ENCODE measurements at places on chromosomes 7 and 10.
A peak's percentile ranks its signal among the peaks of the same experiment; 100 is the strongest.

DNA sequence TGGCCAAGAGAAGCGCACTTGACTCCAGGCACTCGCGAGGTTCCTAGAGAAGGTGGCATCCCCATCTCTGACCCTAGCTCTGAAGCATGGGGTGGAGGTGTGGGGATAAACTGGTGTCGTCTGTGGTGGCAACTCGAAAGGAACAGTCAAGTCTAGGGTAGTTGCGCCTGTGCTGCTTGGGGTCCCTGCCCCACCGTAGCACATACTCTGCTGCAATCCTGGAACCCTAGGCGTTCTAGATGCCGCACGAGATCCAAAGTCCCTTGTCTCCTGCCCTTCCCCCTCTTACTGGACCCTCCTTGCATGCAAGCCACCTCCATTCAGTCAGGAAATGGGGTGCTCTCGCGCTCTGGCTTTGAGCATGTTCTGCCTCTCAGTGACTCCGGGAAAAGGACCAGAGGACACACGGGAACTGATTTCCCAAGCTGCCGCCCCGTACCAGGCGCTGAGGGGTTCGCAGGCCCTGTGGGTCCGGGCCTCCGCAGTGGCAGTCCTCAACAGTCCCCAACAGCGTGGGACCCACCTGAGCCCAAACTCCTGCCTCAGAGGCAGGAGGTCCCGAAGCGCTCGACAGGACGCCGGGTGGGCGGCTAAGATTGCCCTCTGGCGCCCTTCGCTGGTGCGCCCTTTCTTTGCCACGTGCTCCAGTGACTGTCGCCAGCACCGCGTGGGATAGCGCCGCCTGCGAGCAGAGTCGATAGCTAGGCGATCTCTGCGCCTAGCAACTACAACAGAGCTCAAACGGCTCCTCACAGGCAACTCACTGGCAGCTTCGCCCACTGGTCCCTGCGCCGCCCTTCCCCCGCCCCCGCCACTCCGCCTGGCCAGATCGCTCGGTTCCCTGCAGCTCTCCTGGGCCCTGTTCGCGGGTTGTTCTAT is 452.0 kb downstream of the REEP3 start:
- no peak for DNase-seq

DNA sequence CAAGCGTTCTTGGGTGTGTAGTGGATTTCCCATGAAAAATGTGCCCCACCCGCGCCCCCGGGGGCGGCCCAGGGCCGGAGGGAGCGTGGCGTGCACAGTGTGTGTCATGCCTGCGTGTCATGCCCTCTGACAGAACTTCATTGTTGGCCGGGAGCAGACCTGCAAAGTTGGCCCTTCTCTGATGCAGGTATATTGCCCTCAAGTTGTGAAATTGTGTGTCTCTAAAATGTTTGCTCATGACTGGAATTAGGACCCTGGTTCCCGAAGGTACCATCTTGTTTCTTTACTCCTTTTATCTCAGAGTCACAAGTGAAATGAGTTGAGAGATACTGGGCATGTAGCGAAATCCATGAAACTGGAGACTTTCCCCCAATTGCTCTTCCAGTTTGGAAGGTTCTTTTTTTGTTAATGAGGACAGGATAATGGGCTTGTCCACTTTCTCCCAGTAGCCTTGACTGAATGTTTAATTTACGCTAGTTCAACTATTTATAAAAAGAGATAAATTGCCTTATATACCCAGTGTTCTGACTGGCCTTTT is 26.2 kb downstream of the ADK start:
- DNase-seq, result no peak

DNA sequence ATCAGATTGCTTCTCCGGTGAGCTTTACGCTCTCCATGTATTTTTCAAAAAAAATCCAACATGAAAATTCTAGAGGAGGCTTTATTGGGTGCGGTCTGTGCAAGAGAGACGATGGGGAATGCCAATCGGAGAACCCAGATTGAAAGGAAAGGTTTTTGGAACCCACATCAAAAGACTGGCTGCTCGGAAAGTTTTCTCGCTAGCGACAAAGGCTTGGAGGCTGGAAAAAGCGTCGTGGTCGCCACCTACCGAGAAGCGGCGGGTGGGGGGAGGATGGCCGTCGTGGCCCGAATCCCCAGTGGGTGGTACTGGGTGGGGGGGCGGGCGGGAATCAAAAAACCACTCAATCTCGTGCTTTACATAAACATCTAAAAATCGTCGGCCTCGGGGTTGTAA is 1.1 kb upstream of the GTF2I start:
- DNase-seq, result peak; percentile 36

DNA sequence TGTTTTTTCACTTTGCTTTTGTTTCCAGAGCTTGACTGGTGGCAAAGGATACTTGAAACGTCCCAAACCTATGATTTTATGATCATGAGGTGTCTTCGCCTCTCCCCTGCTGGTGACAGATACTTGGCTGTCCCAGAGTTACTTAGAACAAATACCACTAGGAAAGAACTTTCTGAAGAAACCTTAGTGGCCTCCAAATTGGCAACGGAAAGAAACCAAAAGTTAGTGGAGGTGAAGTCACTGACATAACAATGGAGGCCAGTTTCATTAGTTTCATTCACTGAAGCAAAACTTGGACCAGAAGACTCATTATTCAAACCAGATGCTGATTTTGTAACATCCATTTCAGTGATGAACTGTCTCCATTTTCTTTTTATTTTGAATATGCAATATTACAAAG is 68.6 kb downstream of the JAZF1 start:
- no peak for DNase-seq

DNA sequence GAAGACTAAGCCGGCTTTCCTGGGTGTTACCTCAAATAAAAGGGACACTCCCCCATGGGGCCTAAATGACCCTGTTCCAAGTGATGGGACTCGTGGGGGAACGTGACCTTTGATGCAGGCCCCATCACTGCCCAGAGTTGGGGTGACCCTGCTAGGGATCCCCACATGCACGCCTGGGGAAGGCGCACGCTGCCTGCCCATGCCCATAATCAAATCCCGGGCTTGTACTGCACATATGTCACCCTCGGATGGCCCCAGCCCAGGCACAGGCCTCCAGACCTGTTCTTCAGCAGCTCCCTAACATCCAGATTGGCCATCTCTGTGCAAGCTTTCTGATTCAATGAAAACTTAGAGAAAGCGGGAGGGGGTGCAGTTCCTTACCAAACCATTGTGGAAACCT is 14.7 kb downstream of the EBF3 start:
- DNase-seq, result no peak

GRCh38 chr10:62826273-62826672 is 10.1 kb upstream of the EGR2 start:
- no peak for DNase-seq

DNA sequence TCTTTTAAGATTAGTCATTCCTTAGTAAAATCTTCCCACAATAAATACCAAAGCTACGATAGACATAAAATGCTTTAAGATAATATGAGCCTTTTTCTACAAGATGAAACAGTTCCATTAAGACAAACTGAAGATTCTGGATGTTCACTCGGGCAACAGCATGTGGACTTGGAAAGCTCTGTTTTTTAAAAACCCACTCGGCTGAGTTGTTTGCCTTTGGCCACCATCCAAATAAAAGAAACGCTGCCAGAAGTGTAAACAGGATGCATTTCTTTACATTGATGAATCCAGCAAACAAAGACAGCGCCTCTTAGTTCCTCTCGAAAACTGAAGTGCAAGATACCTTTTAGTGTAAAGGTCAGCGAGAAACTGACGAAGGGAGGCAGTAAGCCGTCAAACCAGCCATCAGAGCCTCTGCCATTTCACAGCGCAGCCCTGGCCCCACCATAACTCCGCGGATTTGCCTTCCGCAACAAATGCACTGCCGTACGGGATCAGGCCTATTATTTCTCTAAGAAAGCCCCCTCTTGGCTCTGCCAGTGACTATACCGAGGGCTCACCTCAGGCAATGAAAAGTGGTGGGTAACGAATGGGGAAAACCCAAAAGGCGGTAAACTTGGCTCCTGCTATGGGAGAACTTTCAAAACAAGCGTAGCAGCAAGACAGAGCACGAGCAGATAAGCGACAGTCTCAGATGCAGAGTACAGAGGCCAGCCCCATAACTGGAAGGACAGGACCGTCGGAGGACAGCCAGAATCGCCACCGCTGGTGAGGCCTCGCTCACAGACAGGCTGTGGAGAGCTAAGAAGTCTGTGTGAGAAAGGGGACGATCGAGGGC is 41.4 kb downstream of the GNA12 start:
- DNase-seq, result peak; percentile 31

GRCh38 chr7:90005836-90006235 is 148.4 kb upstream of the STEAP1 start:
- DNase-seq, result no peak

GRCh38 chr10:12954866-12955265 is 46.6 kb downstream of the CCDC3 start:
- DNase-seq, result no peak

DNA sequence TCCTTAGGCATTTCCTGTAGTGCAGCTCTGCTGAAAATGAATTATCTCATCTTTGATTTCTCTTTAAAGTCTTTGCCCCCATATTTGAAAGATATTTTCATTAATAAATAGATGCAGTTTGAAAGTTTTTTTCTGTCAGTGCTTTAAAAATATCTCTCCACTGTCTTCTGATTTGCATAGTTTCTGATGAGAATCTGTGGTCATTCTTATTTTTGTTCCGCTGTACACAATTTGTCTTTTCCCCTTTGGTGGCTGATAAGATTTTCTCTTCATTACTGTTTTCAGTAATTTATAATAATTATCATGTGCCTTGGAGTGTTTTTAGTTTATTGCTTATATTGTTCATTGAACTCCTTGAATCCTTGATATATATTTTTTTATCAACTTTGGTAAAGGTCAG is 7.0 kb upstream of the GHRHR start:
- no peak for DNase-seq

DNA sequence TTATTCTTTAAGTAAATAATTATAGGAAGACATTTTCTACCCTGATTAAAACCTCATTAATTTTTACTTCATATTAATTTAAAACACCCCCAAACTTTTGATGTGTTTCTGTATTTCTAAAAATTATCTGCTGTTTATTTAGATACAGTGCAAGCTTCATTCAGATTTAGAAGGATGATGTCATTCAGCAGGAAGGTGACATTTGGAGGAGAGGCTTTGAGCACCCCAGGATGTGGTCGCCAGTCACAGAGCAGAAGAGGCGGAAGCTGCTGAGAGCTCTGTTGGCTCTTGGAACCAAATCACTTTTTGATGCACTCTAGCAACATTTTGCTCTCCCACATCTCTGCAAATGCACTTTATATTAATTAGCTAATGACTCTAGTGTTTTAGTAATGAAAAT is 233.9 kb upstream of the CACNA2D1 start:
- peak; percentile 4 for DNase-seq

GRCh38 chr7:1244700-1245523 is 12.2 kb downstream of the UNCX start:
- no peak for DNase-seq

GRCh38 chr7:142835487-142835886 is 19.4 kb upstream of the EPHB6 start:
- DNase-seq, result no peak

DNA sequence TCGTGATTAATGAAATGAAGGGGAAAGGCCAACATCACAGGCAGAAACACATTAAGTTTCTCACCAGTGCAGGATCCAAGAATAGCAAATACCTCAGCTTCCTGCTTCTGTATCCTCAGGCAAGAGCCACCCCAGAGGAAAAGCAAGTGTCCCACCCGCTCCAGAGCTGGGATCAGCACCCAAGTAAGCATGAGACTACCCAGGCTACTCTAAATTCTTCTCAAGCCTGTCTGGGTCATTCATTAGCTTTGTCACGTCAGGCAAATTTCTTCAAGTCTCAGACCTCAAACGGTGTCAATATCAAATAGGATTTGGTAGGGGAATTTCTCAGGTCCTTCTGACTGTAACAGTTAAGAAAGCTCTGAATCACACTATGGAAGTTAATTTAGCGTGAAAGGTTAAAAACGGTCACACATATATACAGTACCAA is 59.0 kb downstream of the GNA12 start:
- DNase-seq, result no peak

DNA sequence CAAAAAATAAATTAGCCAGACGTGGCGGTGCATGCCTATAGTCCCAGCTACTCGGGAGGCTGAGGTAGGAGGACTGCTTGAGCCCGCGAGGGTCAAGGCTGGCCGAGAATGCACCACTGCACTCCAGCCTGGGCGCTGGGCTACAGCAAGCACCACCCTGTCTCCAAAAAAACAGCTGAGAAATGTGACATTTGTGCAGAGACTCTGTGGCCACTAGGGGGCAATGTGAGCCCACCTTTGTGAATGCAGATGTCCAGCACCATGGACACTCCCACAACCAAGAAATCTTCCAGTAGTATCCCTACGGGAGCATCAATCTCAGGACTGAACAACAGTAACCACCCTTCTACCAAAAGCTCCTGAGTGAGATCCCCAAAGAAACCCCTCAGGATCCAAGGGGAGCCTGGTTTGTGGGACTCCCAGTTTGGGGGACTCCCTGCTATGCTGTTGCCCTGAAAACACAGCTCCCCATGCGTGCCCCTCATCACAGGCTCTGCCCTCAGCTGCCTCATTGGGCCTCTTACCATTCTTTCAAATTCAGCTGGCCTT is 6.2 kb upstream of the AHCYL2 start:
- DNase-seq, result peak; percentile 57

DNA sequence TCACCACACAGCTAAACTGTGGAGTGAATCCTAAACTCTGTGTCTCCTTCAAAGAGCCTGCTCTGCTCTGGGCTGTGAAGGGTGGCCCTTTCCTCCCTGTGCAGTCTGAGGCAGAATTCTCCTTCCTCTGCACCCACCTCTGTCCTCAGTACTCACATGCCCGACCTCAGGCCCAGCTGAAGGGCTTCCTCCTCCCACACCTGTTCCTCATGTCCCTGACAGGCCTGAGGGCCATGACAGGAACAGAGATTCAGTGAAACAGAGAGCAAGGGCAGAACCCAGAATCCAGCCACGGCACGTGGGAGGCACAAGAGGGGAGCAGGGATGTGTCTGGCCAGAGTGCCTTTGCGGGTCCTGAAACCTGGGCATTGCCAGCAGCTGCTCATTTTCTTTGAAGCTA is 13.9 kb downstream of the CREB3L2 start:
- DNase-seq, result no peak

DNA sequence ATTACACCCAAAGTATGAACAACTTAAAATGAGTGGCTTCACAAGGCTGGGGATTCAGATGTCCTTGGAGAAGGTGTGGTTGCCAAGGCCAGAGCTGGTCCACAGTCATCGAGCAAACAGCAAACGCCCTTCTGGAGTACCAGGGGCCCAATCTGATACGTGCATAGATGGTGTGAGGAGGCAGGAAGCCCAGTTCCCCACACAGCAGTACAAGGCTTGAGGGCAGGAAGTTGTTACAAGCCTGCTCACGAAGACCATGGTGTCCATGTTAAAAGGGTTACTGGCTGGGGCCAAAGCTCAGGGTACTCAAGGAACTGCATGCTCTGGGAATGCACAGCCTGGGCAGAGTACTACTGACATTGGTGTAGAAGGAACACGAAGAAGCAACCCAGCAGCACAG is 4.6 kb upstream of the ANKRD26 start:
- no peak for DNase-seq

DNA sequence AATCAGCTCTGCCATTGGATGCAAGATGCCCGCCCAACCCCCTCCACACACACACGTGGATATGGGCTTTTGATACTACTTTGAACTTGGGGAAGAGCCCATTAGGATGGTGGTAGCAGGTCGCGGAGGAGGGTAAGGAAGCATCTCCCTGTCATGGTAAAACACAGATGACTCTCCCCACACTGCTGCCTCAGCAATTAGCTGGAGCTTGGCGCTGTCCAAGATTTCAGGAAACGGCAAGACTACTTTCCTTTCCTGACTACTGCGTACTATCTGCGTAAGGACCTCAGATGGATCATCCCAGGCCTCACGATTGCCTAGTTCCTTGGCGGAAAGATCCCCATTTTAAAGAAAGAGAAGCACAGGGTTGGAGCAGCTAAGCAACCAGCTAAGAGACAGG is 134.3 kb downstream of the C10orf90 start:
- DNase-seq, result no peak

GRCh38 chr10:71290331-71290730 is 28.7 kb upstream of the SLC29A3 start:
- DNase-seq, result no peak

Measured in DMS79 (cell line).